ENCODE measurements at places on chromosomes 5 and 9.

DNA sequence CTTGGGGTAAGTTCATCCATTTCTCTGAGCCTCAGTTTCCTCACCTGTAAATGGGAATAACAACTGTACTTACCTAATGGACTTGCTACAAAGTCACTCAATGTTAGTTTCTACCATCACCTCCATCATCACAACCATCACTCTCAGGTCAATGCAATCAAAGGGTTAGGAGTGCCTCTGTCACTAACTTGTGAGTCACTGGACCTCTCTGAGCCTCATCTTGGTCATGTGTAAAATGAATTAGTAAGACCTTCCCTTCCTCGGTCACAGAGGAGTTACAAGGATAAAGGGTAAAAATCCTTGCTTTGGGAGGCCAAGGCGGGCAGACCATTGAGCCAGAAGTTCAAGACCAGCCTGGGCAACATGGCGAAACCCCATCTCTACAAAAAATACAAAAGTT, 12.8 kb downstream of the FABP6 start:
- DNase-seq, result no peak

- DNase-seq, result no peak
Observed at GRCh38 chr9:137253717-137254623, 1.2 kb upstream of the NELFB start.

GRCh38 chr9:89304834-89305188, 6.2 kb upstream of the CKS2 start:
- no peak for DNase-seq

GRCh38 chr5:154477382-154478223, 424 bp downstream of the HAND1 start:
- no peak for DNase-seq

- DNase-seq, result no peak
Observed at GRCh38 chr5:141783005-141783946, 94.9 kb downstream of the PCDH1 start.

GRCh38 chr5:120803282-120803681, 339.2 kb downstream of the PRR16 start:
- no peak for DNase-seq
